ENCODE measurements at places on chromosomes 3 and 15.

- no peak for DNase-seq
Observed at GRCh38 chr15:81183439-81183775, 13.3 kb upstream of the IL16 start.

- DNase-seq: no peak
Observed at GRCh38 chr3:52469001-52469400, 13.6 kb downstream of the NISCH start.

DNA sequence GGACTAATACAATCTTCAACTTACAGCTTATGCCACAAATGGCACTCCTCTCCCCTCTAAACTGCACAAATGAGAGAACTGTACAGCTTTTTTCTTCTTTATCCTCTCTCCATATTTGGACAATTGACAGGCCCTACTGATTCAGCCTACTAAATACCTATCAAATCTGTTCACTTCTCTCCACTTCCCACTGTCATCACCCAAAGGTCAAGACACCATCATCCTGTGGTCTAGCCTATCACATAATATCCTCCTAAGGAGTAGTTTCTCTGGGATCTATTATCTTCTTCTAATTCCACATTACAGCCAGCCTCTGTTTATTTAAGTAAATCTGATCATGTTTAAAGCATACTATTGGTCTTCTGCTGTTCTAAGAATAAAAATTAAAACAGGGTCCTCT, 33.0 kb upstream of the SLC12A8 start:
- no peak for DNase-seq

GRCh38 chr3:125692361-125692760, 97.1 kb upstream of the OSBPL11 start:
- no peak for DNase-seq

DNA sequence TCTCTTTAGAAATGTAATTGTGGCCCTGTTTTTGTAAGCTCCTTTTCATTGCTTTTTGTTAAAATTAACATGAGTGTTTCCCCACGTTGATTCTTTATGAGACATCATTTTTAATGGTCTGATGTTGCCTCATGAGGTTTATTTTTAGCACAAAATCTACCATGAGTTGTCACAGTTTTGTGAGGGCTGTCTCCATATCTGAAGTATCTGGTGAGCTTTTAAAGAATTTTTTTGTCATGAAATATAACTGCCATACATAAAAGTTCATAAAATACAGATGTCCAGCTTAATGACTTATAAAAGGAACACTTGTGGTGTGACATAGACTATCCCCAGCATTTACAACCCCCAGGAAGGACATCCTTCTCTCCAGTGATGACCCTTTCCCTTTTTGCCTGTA, 34.3 kb upstream of the CEMIP start:
- DNase-seq: no peak

DNA sequence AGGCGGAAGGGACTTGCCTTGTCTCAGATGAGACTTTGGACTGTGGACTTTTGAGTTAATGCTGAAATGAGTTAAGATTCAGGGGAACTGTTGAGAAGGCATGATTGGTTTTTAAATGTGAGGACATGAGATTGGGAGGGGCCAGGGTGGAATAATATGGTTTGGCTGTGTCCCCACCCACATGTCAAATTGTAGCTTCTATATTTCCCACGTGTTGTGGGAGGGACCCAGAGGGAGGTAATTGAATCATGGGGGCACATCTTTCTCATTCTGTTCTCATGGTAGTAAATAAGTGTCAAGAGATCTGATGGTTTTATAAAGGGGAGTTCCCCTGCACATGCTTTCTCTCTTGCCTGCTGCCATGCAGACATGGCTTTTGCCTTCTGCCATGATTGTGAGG, 89.2 kb downstream of the CGGBP1 start:
- DNase-seq: no peak

GRCh38 chr3:193899001-193899400, 236.9 kb upstream of the HES1 start:
- no peak for DNase-seq

DNA sequence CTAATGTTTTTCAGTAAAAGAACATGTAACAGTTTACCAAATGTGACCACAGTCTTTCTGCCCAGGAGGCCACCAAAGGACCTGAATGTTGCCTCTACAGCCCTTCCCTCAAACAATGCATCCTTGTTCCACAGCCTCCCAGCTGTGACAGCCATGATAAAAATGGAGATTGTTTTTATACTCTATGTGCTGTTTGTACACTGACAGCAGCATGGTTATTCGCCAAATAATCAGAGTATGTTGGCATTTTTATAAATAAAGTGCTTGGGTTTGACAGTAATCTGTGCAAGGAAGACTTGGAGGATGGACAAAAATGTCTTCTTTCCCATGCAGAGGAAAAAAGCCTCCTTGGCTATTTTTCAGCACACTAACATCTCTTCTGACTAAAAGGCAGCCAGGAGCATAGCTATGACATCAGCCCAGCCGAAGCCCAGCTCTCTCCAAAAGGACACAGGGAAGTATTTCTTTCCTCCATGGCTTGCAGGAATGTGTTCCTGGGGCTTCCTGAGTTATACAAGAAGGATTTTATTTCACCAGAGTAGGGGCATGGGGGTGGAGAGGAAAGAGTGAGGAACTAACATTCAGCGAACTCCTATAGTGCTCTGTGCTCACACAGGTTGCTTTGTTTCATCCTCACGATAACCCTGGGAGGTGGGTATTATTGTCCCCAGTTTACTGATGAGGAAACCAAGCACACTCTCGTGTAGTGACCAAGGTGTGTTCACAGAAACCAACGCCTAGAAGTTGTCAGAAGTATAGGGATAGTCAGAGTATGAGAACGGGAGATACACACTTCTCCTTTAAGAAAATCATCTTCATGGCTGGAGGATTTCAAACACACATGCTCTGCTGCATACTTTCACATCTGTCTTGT, 339.7 kb downstream of the MECOM start:
- DNase-seq: no peak

- DNase-seq: no peak
Observed at GRCh38 chr3:51997935-51998596, 2.4 kb upstream of the RPL29 start.

DNA sequence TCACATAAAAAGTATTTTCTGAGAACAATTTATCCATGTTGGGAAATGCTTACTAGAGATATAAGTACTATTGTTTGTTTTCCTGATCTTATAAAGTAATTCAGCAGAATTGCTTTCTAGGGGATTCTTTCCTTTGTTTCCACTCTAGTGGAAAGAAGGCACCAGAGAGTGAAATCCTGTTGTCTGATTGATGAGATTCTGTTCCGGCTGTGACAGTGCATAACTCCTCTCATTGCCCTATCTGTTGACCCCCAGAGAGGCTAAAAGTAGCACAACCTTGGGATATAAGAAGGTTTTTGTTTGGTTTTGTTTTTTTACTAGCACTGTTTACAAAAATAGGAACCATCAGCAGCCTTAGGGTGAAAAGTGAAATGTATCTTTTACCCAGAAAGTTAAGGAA, 114.1 kb downstream of the ALCAM start:
- no peak for DNase-seq

DNA sequence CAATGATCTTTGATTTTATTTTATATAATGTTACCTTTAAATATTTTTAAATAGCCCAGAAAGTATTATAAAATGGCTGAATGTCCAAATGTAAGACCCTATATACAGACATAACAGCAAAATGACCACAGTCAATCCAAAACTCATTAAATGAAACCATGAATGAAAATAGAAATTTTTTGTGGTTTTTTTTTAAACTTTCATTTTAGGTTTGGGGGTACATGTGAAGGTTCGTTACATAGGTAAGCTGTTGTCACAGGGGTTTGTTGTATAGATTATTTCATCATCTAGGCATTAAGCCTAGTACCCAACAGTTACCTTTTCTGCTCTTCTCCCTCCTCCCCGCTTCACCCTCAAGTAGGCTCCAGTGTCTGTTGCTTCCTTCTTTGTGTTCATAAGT, 108.8 kb downstream of the FAIM start:
- DNase-seq: no peak

DNA sequence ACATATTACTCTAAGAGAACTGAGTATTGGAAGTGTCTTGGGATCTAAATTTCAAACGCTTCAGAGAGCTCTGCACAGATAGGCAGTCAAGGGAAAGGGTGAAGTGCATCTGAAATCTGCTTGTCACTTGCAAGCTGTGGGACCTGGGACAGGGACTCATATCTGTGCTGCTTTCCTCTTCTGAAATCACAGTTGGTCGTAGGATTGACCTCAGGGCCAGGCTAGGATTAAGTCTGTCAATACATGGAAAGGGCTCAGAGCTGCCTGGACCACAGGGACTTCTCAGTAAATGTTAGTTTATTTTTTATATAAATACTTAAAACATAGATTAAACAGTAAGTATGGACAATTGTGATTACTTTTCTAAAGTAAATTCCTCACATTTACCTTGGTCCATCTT, 74.7 kb upstream of the CMTM7 start:
- no peak for DNase-seq

GRCh38 chr3:148816981-148817525, 10.6 kb upstream of the CPB1 start:
- no peak for DNase-seq

GRCh38 chr3:179464323-179465092, 13.2 kb upstream of the GNB4 start:
- DNase-seq: no peak

- DNase-seq: no peak
Observed at GRCh38 chr3:134320749-134321148, 53.5 kb downstream of the AMOTL2 start.

- DNase-seq: no peak
Observed at GRCh38 chr15:89877083-89877425, 16.7 kb downstream of the AP3S2 start.

DNA sequence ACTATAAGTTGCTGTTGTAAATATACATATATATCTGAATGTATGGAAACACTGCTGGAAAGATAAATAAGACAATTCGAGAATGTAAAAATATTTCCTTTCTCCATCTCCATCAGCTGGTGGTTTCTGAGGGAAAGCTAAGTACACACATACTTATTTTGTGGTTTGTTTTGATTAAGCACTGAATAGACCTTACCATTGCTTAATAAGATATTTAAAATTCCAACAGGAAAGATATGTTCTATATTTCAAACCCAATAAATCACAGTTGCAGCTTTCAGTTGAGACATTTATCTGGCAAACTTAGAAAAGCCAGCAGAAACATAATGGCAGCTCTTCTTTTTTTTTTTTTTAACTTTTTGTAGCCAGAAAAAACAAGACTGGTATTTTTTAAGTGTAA, 160.4 kb downstream of the VGLL3 start:
- no peak for DNase-seq

DNA sequence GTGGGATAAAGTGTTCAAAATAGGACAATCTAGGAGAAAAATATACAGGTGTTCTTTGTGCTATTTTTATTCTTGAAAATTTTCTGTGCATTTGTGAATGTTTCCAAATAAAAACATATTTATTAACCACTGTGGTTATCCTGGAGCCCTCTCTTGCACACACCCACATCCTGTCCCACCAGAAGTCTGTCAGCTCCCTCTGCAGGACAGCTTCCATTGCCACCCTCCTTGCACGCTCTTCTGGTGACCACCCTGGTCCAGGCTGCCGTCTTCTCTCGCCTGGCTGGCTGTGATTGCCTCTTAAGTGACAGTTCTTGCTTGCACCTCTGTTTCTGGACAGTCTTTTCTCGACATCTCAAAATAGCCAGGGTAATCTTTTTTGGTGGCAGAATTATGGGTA, 394.0 kb downstream of the LRTM1 start:
- DNase-seq: no peak

Measured in stimulated activated CD4-positive, alpha-beta T cell treated with anti-CD3 and anti-CD28 coated beads, Interleukin-1b, Interleukin-23, amount 100 ng/mL, for 1 hour (primary cell).